ENCODE measurements at places on chromosomes 3 and 15.

GRCh38 chr3:108073764-108074431 is 16.9 kb downstream of the CD47 start:
- DNase-seq = no peak

DNA sequence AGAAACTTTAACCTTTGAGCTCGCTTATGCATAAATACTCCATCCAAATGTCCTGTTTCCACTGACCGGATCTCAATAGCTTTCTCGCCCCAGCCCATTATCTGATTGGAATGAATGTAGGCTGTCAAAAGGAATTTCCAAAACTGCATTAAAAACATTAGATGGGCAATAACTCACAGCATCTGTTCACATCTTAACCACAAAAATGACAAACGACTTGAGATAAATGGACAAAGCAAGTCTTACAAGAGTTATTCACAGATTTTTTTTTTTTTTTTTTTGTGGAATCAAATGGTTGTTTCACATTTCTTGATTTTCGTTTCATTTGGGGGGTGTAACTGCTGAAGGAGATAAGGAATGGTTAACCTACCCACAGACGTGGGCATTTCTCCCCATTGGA is 39.7 kb upstream of the SLC2A2 start:
- DNase-seq = no peak

GRCh38 chr15:90869140-90869541 is 753 bp downstream of the FURIN start:
- no peak for DNase-seq

DNA sequence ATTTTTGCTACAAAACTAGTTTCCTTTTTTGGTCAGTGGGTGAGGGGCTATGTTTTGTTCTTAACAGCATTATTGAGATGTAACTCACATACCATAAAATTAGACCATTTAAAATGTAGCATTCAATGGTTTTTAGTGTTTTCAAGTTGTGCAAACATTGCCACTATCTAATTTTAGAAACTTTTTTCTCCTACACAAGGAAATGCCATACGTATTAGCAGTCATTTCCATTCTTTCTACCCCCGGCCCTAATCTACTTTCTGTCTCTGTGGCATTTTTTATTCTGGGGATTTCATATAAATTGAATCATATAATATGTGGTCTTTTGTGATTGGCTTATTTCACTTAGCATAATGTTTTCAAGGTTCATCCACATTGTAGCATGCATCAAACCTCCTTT is 55.0 kb upstream of the TIPARP start:
- no peak for DNase-seq

DNA sequence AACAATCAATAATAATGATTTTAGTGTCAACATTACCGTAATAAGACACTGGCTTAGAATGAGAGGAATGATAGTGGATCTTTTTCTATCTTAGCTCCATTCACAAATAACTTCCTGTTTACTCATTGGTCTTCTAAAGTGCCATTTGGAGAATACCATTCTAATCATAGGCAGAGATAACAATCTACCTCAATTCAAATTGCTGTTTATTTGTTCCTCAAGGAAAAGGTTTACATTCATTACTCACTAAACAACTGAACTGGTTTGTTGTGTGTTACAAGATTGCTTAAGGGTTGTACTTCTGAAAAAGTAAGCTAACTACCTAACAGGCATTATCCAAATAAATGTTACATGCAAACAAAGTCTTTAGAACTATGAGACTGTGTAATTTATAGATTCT is 8.1 kb upstream of the PCOLCE2 start:
- no peak for DNase-seq

DNA sequence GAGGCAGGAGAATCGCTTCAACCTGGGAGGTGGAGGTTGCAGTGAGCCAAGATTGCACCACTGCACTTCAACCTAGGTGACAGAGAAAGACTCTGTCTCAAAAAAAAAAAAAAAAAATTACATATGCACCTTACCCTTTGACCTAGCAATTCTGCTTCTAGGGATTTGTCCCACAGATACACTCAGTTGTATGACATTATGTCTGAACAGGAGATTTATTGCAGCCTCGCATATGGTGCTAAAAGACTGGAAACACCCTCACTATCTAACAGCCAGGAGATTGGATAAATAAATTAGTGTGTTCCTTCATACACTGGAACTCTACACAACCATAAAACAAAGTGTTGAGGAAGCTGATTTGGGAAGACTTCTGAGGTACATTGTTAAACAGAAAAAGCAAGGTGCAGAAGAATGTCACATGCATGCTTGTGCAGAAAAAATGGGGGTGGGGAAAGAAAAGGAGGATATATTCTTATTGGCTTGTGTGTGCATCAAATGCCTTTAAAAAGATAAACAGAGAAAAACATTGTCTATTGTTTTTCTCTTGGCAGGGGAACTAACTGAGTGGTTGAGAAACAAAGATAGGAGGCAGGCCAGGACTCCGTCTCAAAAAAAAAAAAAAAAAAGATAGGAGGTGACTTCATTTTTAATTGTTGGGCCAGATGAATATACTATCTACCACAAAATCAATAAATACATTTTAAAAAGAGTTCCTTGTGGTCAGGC is 30.9 kb downstream of the PPCDC start:
- no peak for DNase-seq

Data from common myeloid progenitor, CD34-positive (primary cell).